ENCODE measurements at places on chromosomes 13 and 19. TPM values are rescaled to one million over a fixed set of nuclear protein-coding genes. Genes with fewer than 3 reads are reported as not detected.

Gene MTMR6
- total RNA-seq: 17.1 TPM

DNA sequence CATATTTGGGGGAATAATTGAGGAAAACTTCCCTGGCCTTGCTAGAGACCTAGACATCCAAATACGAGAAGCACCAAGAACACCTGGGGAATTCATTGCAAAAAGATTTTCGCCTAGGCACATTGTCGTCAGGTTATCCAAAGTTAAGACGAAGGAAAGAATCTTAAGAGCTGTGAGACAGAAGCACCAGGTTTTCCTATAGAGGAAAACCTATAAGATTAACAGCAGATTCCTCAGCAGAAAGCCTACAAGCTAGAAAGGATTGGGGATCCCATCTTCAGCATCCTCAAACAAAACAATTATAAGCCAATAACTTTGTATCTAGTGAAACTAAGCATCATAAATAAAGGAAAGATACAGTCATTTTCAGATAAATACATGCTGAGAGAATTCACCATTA, 114.9 kb downstream of the PIBF1 start:
- no peak overlapping the region for H3K4me3 ChIP-seq
- DNase-seq: no peak
- no peaks in the 10 kb centered on the region for H3K36me3 ChIP-seq
- no peak overlapping the region for H3K27ac ChIP-seq
- no peaks in the 10 kb centered on the region for H3K4me1 ChIP-seq

- no peak overlapping the region for H3K4me3 ChIP-seq
- H3K27ac ChIP-seq: no peak overlapping the region
- DNase-seq: no peak
- no peaks in the 10 kb centered on the region for H3K4me1 ChIP-seq
Measured at GRCh38 chr13:113238536-113238935, 29.1 kb downstream of the CUL4A start.

GRCh38 chr13:65724226-65724625, 1505.9 kb downstream of the PCDH9 start:
- H3K4me1 ChIP-seq: no peaks in the 10 kb centered on the region
- no peaks in the 10 kb centered on the region for H3K27me3 ChIP-seq
- no peak overlapping the region for H3K4me3 ChIP-seq

DNA sequence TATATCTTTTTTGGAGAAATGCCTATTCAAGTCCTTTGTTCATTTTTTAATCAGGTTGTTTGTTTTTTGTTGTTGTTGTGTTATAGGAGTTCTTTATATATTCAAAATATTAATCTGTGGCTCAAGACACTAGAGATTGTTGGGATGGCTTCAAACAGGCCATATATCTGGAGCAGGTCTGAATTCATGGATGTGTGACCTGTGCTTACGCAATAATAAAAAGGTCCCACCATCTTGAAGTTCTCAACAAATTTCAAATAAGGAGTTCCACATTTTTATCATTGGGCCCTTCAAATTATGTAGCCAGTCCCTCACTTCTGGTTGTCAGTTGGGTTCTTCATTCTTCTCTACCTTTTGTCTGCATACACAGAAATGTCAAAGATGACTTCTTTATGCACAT, 17.7 kb upstream of the NUDT15 start:
- H3K4me1 ChIP-seq: no peaks in the 10 kb centered on the region
- no peaks in the 10 kb centered on the region for H3K36me3 ChIP-seq
- H3K27ac ChIP-seq: no peak overlapping the region
- no peak for DNase-seq
- no peak overlapping the region for H3K4me3 ChIP-seq

- DNase-seq: no peak
- no peak overlapping the region for H3K4me3 ChIP-seq
- no peaks in the 10 kb centered on the region for H3K27me3 ChIP-seq
- H3K4me1 ChIP-seq: no peaks in the 10 kb centered on the region
- H3K36me3 ChIP-seq: no peaks in the 10 kb centered on the region
Measured at GRCh38 chr13:33278913-33279312, 6.6 kb downstream of the STARD13 start.

- no peaks in the 10 kb centered on the region for H3K4me1 ChIP-seq
- H3K27ac ChIP-seq: no peak overlapping the region
- H3K27me3 ChIP-seq: no peaks in the 10 kb centered on the region
- H3K4me3 ChIP-seq: no peak overlapping the region
- H3K36me3 ChIP-seq: no peaks in the 10 kb centered on the region
- no peak for DNase-seq
Measured at GRCh38 chr13:62040806-62041205, 625.2 kb upstream of the PCDH20 start.

Gene MYO16
- 0.14 TPM for total RNA-seq

DNA sequence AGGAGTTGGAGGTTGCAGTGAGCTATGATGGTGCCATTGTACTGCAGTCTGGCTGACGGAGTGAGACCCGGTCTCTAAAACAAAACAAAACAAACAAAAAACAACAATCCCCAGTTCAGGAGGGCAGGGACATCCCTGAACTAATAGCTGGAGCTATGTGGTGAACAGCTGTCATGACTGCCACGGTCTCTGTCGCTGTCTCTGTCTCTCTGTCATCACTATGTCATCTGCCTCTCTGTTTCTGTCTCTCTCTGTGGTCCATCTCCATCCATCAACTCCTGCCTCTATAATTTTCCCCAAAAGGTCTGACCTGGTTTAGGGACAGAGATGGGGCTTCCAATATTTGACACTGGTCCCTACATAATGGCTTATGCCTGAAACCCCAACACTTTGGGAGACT, 7.4 kb downstream of the ITPKC start:
- no peaks in the 10 kb centered on the region for H3K4me1 ChIP-seq
- no peaks in the 10 kb centered on the region for H3K27me3 ChIP-seq
- peaks cover 7% of the 10 kb centered on the region for H3K36me3 ChIP-seq
- no peak for DNase-seq

- no peaks in the 10 kb centered on the region for H3K4me1 ChIP-seq
- DNase-seq: no peak
- H3K27ac ChIP-seq: no peak overlapping the region
- no peaks in the 10 kb centered on the region for H3K36me3 ChIP-seq
- H3K4me3 ChIP-seq: no peak overlapping the region
- H3K27me3 ChIP-seq: no peaks in the 10 kb centered on the region
Measured at GRCh38 chr19:31387717-31388301, 38.6 kb upstream of the TSHZ3 start.

Gene PBX4
- total RNA-seq: 10.6 TPM

GRCh38 chr19:55028757-55029156, 9.3 kb downstream of the GP6 start:
- H3K36me3 ChIP-seq: no peaks in the 10 kb centered on the region
- H3K27ac ChIP-seq: no peak overlapping the region
- no peak overlapping the region for H3K4me3 ChIP-seq
- no peaks in the 10 kb centered on the region for H3K4me1 ChIP-seq
- DNase-seq: no peak

DNA sequence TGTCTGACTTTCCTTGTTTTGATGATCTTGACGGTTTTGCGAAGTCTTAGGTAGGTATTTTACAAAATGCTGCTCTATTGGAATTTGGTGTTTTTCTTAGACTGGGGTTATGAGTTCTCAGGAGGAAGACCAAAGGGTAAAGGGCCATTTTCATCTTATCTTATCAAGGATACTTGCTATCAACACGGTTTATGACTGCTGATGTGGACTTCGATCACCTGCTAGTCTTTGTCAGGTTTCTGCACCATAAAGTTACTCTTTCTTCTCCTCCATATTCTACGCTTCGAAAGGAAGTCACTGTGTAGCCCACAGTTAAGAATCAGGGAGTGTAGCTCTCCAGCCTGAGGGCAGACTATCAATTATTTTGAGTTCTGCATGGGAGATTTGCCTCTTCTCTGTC, 7.4 kb upstream of the CEBPG start:
- no peak overlapping the region for H3K4me3 ChIP-seq
- no peaks in the 10 kb centered on the region for H3K4me1 ChIP-seq
- H3K27me3 ChIP-seq: no peaks in the 10 kb centered on the region
- no peaks in the 10 kb centered on the region for H3K36me3 ChIP-seq
- no peak overlapping the region for H3K27ac ChIP-seq

Gene TUBA3C
- 87.1 TPM for total RNA-seq

Gene PEG3
- total RNA-seq: 101 TPM

Gene NCR1
- total RNA-seq: not detected

Data from prostate gland (tissue), 2 donors.